ENCODE measurements at places on chromosomes 13 and 19.

DNA sequence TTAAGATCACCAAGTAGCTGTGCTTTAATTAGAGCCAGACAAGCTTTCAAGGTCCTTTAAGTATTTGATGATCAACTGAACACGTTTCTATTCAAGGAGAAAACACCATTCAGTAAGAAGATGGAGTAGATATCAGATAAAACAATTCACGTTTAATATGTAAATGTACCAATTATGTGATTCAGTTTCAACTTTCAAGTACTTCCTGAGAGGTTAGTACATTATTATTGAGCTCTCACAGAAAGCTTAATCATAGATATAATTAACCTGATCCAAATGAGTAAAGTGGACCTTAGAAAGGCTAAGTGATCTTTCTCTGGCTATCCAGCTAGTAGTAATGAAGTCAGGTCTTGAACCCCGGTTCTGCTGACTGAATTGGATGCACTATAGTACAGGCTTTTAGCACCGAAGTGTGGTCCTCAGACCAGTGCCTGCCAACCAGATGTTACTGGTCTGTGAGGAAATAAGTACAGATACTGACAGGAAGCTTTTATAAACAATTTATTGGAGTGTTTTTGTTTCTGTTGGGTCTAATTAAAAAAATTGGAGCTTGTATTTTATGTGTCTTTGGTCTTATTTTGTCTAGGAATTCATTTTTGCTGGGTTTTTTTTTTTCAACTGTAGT, 10.2 kb downstream of the CLN5 start:
- no peak for DNase-seq

DNA sequence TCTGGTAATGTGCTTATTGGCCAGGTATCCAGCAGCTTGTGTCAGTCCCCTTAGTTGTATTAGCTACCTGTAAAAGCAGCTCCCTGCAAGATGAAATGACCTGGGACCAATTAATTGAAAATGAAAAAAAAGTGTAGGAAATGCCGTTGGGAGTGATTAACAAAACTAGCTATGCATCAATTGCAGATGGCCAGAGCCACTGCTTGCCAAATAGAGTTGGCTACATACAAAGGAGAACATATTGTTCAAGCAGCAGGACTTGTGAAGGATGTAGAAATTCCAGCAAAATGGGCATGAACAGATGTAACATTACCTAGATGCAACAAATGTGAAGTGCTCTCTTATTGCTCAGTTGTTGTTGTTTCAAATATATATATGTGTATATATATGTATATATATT, 300.5 kb downstream of the PCDH17 start:
- DNase-seq: no peak

GRCh38 chr13:37263871-37264270, 158.4 kb upstream of the CSNK1A1L start:
- no peak for DNase-seq

DNA sequence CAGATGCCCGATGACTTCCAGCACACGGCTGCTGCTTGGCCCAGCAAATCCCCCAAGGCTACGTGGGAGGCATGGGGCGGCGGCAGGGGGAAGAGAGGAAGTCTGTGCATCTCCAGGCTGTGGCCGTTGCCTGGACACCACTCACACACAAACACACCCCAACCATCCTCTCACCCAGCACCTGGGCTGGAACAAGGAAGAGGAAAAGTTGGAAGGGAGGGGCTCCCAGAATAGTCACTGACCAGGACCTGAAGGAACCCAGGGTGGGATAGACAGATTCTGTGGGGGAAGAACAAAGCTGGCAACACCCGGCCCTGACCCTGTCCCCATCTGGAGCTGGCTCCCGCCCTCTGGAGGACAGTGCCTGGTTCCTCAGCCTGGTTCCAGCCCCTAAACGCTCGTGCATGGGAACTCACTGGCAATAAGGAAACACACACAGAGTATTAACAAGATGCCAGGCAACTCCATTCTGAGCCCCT, 11.2 kb downstream of the PPP6R1 start:
- DNase-seq: peak; percentile 39

DNA sequence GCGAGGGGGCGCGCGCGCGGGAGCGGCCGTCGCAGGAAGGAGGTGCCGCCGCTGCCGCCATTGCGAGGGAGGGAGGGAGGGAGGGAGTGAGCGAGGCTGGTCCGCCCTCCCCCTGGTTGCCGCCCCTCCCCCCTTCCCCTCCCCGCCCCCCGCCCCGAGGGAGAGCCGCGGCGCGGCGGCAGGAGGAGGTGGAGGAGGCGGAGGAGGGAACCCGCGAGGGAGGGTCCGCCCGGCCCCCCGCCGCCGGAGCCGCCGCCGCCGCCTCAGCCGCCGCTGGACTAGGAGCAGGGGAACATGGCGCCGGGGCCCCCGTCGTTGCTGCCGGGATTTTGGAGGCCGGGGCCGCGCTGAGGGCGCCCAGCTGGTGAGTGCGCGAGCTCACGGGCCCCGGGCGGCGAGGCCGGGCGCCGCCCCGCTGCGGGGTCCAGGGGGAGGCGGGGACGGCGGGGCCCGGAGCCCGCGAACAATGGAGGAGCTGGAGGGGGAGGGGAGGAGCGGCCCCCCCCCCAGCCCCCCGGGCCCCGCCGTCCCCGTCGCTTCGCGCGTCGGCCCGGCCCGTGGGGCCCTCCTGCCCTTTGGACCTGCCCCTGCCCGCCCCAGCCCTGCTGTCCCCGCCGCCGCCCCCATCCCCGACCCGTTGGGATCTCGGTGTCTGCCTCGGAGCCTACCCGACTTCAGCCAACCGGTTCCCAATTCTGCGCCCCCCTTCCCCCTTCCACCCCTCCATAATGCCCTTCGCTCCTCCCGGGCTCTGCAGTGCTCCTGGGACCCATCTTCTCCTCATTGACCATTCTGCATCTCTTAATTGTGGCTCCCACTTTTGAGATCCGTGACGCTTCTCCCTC, at the start of gene ARHGAP35:
ARHGAP35 (plus strand) TSS at position 152 of the 845 bp plus-strand sequence. CDS start 57,679 bp downstream, outside the sequence.
- DNase-seq: peak; percentile 88

DNA sequence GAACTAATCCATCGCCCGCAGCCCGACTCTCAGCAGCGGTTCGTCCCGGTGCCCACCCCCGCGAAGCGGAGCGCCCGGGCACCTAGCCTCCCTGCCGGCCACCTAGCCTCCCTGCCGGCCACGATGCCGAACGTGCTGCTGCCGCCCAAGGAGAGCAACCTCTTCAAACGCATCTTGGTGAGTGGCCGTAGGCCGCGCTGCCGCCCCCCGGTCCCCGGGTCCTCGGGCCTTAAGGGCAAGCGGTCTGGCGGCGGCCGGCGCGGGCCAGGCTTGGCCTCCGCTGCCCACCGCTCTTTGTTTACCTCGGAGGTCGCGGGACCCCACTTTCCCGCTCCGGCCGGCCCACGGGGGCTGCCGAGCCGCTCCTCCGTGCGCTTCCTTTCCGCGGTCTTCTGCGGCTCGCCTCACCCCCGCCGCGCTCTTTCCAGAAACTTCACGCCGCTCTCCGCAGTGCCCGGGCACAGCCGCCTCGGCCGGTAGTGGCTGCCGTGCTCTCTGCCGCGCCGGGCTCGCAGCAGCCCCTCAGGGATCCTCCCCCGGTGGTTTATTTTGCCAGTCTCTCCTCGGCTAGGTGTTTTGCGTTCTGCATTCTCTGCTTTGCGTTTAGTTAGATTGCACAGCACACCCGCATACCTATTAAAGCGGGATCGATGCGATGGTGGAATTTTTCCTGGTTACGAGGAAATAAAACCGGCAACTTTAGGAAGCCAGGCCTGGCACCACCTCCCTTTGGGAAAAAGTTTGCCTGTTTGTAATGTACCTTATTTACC, 524 bp downstream of the NAA16 start:
- peak; percentile 27 for DNase-seq

- DNase-seq: no peak
Measured at GRCh38 chr19:29678484-29679106, 13.3 kb downstream of the PLEKHF1 start.

GRCh38 chr13:29830000-29830399, 20.4 kb downstream of the UBL3 start:
- DNase-seq: no peak

DNA sequence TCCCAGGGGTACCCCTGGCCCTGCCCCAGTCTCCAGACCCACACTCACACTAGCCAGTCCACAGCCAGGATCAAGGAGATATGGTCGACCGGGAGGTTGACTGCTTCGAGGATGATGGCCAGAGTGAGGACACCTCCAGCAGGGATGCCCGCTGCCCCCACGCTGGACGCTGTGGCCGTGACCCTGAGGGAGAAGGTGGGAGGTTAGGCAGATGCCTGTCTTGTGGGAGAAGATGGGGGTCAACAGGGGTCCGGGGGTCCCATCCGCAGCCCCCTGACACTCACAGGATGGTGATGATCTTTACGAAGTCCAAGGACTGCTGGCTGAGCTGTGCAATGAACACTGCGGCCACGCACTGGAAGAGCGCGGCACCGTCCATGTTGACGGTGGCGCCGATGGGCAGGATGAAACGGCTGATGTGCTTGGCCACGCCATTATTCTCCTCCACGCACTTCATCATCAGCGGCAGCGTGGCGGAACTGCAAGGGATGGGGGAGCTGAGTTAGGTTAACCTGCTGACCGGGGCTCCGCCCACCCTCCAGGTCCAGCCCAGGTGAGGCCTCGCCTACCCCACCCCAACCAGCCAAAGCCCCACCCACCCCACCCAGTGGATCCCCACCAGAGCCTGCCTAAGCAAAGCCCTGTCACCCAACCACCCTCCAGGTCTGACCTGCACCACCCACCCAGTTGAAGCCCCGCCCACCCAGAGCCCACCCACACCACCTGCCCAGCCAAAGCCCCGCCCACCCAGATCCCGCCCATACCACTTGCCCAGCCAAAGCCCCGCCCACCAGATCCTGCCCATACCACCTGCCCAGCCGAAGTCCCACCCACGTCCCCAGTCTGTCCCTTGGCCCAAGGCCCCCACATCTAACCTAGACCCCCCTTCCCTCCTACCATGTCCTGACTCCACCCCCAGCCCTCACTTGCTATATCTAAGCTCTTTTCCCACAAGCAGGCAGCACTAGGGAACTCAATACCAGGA, 11.2 kb downstream of the SLC1A5 start:
- DNase-seq: no peak

GRCh38 chr19:19537075-19538048, 703 bp upstream of the CILP2 start:
- DNase-seq: no peak

GRCh38 chr19:57280962-57281400, 696 bp downstream of the ZNF460 start:
- DNase-seq: peak; percentile 49

Measured in T47D (cell line).